Activated CD4-positive, alpha-beta memory T cell treated with anti-CD3 and anti-CD28 coated beads, Interleukin-2, amount 10 ng/mL, durations not matched to agents 7 days and 5 days (primary cell): ENCODE measurements at places on chromosomes 7 and 10. TPM values are rescaled to one million over a fixed set of nuclear protein-coding genes. Genes with fewer than 3 reads are reported as not detected.

The PTPRE gene
- 30.6 TPM for total RNA-seq

The GNAI1 gene
- not detected for total RNA-seq

The TBXAS1 gene
- 28.7 TPM for total RNA-seq

The CALML5 gene
- not detected for total RNA-seq

The GJC3 gene
- not detected for total RNA-seq

The CTAGE4 gene
- 3.4 TPM for total RNA-seq

The OR2A1 gene
- not detected for total RNA-seq

The CFAP43 gene
- 0.18 TPM for total RNA-seq

The H2BK1 gene
- not detected for total RNA-seq

The CCDC172 gene
- not detected for total RNA-seq

The GNAT3 gene
- not detected for total RNA-seq

The MMP21 gene
- not detected for total RNA-seq

The RBP3 gene
- not detected for total RNA-seq

The PAXIP1 gene
- 24.0 TPM for total RNA-seq

The NKX1-2 gene
- total RNA-seq: not detected

The CALU gene
- 34.3 TPM for total RNA-seq

The KIAA1217 gene
- total RNA-seq: 2.0 TPM

The TYW1 gene
- total RNA-seq: 12.4 TPM

The CYP26A1 gene
- total RNA-seq: not detected

The LRRD1 gene
- not detected for total RNA-seq

The FRAT2 gene
- 11.1 TPM for total RNA-seq

The SPDYE8 gene
- not detected for total RNA-seq

The EFCAB10 gene
- not detected for total RNA-seq

The SVIL gene
- total RNA-seq: 10.3 TPM

The CRTAC1 gene
- not detected for total RNA-seq

The RARRES2 gene
- total RNA-seq: not detected

The STN1 gene
- total RNA-seq: 55.1 TPM

The PIP gene
- not detected for total RNA-seq

The FAM221A gene
- 7.7 TPM for total RNA-seq

The LRRC17 gene
- total RNA-seq: 0.15 TPM

The STK31 gene
- not detected for total RNA-seq

The KCND2 gene
- not detected for total RNA-seq

The NUP42 gene
- 33.0 TPM for total RNA-seq

The GDF10 gene
- total RNA-seq: not detected

The SORCS1 gene
- not detected for total RNA-seq

The ANKRD30A gene
- not detected for total RNA-seq

The BTBD16 gene
- total RNA-seq: not detected

The PRLHR gene
- total RNA-seq: not detected

The KCP gene
- total RNA-seq: 0.20 TPM

The PDE6C gene
- not detected for total RNA-seq

The DDC gene
- total RNA-seq: not detected

The GDF2 gene
- total RNA-seq: not detected

The PGAM2 gene
- 0.43 TPM for total RNA-seq

The MCM10 gene
- total RNA-seq: 40.7 TPM

The NODAL gene
- not detected for total RNA-seq

The PPRC1 gene
- total RNA-seq: 35.8 TPM

The SMIM30 gene
- total RNA-seq: 23.1 TPM

The TUBAL3 gene
- not detected for total RNA-seq

The LARP4B gene
- total RNA-seq: 103 TPM

The PTPN20 gene
- 0.45 TPM for total RNA-seq
